Naive thymus-derived CD8-positive, alpha-beta T cell (primary cell): ENCODE measurements at places on chromosomes 3 and 15.

DNA sequence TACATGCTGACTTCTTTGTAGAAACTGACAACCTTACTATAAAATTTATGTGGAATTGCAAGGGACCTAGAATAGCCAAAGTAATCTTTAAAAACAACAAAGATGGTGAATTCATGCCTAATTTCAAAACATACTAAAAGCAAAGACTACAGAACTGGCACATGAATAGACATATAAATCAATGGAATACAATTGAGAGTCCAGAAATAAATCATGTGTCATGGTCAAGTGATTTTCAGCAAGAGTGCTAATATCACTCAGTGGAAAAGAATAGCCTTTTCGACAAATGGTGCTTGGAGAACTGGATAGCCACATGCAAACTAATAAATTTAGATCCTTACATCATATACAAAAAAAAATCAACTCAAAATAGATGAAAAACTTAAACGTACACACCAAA, 8.7 kb downstream of the IMPG2 start:
- no peak for DNase-seq

DNA sequence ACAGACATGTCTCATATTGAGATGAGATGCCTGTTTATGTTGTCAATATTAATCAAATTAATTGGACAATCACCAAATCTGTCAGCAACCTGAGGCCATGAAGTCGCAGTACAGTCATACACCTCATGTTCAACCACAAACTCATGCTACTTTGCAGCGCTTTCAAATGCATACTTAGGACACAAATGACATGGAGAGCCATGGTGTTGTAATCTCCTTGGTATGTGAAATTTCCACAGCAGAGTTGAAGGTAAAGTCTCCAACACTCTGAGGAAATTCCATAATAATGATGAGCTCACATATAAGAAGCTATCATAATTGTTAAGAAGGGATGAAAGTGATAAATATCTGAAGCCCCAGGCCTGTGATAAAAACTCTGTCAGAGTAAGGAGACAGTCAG, 873.9 kb downstream of the MCTP2 start:
- no peak for DNase-seq

DNA sequence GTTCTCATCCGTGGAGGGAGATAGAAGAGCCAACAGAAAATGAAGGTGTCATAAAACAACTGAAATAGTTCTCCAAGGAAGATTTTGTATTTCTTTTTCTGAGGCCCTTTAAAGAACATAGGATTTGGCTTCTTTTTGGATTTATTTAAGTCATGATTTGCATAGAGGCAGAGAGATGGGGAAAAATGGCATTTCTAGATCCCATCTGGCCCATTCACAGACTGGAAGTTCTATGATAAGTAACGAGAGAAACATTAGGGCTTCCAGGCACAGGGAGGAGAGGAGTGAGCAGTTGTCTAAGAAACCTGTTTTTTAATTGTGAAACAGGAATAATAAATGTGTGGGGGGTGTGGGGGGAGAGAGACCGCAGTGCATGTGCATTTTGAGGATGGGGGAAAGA, 285.8 kb upstream of the LMCD1 start:
- DNase-seq: no peak

GRCh38 chr15:92082006-92082843, 228.7 kb downstream of the SLCO3A1 start:
- no peak for DNase-seq
